ENCODE measurements at places on chromosomes 3 and 15.

DNA sequence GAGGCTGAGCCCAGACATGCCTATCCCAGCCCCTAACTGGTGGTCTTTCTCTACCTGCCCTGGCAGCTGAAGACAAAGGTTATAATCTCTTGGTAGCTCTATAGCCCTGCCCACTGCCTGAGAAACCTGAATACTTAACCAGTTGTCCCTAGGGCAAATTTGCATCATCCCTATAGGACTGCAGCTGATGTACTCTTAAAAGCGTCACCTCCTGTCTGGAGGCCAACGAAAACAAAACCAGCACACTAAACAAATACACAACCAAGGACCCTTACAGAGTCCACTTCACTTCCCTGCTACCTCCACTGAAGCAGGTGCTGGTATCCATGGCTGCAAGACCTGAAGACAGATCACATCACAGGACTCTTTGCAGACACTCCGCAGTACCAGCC lies 98.0 kb downstream of the KCNAB1 start:
- no peak for DNase-seq

DNA sequence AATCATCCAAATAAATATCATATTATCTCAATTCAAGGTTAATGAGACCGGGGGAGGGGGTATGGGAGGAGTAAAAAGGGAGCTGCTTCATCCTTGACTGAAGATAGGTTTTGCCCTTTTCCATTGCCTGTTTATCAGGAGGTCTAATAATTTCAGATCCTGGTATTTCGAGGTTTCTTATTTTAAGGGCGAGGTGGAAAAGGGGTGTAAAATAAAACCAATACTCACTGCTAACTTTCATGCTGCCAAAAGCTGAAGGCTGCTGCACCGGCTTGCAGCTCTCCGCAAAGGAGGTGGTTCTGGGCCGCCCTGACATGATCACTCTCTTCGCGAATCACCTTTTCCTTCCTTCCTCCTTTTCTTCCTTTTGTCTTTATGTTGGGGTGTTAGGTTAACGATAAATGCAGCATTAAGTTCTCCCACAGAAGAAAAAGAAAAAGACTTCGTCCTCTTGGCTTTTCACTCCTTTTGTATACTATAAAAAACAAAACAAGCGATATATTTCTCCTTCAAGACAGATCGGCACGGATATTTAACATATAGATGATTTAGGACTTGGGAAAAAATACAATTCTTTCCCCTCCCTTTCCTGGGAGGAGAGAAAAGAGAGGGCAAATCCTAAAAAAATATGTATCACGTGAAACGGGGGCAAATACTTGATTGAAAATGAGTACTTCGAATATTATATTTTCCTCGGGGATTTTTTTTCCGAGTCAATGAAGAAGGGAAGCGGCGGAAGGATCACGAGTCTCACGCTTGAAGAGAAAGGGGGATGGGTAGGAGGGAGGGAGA lies 932 bp downstream of the GSK3B start:
- no peak for DNase-seq

DNA sequence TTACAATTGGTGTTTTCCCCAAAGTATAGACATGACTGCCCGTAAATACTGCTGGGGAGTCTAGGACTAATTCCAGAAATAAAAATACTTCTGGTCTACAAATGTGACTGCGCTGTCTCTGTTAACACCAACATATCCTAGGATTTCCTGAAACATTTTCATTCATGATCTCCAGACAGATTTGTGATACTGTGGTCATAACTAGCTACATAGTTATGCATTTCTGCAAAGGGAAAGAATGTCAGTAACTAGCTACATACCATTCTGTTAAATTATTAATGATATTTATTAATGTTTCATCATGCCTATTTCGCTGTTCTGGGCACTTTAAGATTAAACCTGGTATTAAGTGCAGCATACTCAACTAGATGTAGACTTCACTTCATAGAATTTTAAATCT lies 33.3 kb downstream of the SETD5 start:
- DNase-seq: no peak

DNA sequence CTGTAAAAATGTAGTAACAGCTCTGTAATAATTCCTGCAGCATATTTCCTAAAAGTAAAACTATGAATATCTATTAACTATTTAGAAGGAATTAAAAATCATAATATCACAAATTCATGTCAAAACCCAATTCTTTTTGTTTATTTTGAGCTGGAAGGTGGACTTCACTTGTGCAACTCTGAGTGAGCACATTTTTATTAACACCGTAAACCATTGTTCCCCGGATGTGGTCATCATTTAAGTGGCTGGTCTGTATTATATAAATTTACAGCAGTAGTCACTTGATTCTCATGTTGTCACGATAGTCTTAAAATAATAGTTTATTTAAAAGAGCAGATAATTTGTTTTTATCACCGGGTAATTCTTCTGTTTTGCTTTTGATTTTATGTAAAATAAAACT lies 43.0 kb upstream of the UTS2B start:
- DNase-seq: no peak

DNA sequence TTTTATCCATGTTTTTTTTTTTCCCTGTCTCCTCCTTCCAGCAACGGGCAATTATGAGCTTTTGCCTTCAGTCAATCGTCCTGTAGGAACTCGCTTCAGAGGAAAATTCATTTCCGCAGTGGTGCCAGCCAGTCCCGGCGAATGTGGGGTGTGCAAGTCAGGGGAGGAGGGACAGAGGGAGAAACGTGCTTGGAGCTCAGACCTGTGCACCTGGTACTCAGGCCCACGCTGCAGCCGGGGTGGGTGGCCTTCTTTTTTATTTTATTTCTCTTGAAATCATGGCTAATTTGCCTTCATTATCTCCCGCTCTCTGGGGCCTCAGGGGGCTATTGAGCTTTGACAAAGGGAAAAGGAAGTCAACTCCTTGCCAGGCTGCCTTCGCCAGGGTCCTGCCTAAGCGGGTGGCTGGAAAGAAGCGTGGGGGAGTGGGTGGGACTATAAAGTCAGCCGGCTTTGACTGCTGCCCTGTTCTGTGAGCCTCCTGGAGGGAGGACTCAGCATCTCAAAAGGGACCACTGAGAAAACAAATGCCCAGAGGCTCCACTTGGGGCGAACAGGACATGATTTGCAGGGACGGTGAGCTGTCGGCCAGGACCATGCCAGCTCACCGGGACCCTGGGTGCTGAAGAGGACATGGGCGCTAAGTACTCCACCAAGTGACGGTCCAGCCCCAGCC lies 5.5 kb downstream of the GRIP2 start:
- DNase-seq: no peak

DNA sequence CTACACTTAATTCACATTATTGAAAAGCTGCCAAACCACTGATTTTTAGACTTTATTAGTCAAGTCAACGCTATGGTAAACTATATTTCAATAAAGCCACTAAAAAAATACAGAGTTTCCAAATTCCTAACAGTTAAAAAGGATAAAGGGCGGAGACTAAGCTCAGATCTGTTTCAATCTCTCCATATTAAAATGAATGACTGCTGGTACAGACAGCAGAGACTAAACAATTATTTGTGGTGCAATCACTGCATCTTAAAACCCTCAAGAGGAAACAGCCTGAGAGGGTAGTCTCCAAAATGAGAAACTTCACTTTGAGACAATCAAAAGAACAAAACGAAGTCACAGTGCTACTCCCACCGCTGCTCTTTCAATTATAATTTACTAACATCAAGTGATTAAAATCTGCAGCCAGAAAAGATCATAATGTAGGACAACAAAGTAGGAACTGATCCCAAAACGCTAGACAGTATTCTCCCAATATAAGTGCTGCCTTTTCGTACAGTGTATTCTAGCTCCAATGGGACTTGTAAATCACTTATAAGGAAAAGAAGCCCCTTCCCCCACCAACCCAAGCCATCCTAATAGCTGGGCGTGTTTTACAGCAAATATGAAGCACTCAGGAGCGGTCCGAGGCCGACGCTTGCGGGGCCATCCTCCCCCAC lies 1.2 kb downstream of the UBP1 start:
- no peak for DNase-seq

DNA sequence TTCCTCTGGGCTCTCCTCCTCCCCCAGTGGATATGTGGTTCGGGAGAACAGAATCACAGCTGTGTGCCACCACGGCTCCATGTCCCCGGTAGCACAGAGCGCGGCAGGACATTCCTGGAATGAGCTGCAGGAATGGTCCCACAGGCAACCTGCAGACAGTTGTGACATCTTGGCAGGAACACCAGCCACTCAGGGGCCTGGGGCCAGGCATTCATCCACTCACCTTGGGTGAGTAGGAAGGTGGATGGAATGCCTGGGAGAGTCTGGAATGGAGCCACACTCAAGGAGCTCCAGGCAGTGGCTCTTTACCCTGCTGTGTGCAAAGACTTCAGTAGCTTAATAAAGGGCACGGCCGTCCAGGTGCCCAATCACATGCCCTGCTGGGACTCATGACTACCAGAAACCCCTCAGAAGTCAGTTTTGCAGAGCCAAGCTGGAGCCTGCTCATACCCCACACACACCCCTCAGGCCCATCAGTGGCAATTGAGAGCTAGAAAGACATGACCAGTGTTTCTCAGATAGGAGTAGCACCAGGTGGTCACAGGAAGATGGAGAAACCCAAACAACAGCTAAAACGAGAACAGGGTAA lies 117.3 kb upstream of the PRR20G start:
- DNase-seq: no peak

Measured in cortex of kidney (tissue), 1 donor.